ENCODE measurements at places on chromosomes 4 and X.
A peak's percentile ranks its signal among the peaks of the same experiment; 100 is the strongest.

DNA sequence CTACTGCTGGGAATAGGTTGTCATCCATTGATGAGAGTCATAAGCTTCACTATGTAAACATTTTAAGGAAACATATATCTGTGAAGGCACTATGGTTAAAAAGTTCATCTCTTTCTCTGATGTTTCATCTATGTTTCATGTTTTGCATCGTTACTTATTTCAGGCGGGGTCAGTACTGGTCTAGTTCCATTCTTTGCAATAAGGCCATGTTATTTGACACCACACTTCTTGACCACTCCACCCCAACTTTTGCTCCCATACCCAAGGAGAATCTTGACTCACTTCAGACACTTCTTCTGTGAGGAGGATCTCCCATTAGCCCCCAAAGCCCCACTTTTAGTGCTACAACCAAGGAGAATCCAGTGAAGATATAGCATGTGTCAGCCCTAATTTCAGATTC, 119.4 kb downstream of the GRIA3 start:
- DNase-seq: no peak

DNA sequence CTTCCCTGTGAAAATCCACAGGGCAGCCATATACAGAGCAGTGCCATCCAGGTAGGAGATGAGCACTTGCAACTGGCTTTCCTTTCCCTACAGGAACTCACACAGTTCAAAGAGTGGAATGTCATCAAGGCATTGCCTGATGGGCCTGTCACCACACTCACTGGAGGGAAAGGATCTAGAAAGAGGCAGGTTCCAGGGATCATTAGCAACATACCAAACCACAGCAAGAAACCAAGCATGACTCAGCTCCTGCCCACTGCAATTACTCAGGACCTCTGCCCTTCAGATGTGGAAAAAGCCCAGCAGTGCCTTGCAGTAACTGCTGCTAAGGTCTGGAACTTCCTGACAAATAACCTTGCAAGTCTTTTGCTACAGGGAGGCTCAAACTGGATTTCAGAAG, 101.2 kb downstream of the ZNF674 start:
- no peak for DNase-seq

DNA sequence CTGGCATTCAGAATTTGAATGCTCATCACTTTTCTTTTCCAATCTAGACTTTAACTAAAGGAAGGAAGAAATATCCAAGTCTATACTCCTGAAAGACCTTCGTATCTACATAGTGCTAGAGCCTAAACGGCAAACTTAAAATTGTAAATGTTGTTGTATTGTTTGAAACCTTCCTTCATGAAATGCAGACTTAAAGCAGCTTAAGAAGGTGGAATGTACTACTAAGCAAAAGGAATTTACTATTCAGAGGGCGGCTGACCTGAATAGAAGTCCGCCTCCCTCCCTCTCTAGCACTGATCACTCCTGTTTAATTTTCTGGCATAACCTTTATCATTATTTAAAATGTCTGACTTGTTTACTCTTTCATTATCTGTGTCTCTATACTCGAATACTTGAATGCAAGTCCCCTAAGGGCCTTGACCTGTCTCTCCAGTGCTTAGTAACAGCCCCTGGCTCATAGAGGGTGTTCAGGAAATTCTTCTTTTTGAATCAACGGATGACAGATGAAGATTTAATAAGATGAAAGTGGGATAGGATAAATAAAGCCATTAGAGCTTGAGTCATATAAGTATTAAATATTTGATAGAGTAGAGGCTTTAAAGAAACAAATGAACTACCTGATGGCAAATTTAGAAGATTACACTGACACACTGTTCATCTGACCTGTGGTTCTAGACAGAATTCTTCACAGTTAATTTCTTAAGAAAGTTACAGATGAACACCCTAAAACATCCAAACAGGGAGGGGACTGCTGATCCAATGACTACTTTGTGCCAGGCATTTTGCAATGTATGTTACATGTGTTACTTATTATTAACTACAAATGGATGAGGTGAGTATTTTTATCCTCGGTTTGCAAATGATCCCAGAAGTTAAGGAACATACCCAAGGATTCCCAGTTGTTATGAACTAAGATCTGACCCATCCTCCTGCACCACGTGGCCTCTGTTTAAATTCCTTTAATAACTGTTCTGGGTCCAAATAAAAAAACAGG, 20.2 kb upstream of the RBPJ start:
- DNase-seq: no peak

- no peak for DNase-seq
These were observed 41.7 kb downstream of the LIN54 start for GRCh38 chr4:82968972-82969371.

DNA sequence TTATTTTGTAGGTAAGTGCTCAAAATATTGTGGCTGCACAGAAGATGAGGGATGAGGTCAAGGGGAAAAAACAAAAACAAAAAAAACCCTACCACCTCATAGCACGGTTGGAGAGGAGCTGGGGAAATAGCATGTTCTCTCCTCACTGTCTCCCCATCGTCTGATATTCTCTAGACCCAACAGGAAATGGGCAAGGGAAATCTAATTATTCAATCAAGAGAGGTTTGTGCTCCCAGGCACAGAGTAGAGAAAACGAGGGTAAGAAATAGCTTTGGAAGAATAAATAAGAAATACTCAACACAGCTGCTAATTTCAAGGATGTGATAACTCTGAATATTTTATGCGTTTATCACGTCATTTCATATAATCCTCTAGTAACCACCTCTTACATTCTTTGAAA, 619.2 kb upstream of the GNPDA2 start:
- no peak for DNase-seq

- DNase-seq: no peak
These were observed 104.0 kb downstream of the PHEX start for GRCh38 chrX:22135994-22136684.

DNA sequence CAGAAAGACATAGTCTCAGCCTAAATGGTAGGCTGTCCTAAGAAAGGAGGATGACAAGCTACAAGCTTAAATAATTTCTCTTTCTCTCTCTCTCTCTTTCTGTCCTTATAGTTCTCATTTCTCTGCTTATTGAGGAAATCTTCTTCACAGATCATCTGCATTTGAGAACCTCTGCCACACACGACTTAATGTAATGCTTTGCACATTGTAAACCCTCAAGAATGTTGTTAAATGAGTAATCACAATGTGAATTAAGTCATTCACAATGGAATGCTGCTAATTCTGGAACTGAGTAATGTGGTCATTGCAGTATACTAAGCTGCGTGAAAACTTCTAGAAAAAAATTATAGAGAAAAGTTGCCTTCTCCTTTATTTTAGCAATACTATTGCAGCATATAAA, 508.9 kb upstream of the FTHL17 start:
- no peak for DNase-seq

GRCh38 chrX:7072856-7073255, 74.7 kb upstream of the STS start:
- no peak for DNase-seq

GRCh38 chrX:44280116-44280515, 63.4 kb downstream of the EFHC2 start:
- no peak for DNase-seq

GRCh38 chr4:172787111-172787510, 381.5 kb upstream of the GALNT7 start:
- DNase-seq: no peak

DNA sequence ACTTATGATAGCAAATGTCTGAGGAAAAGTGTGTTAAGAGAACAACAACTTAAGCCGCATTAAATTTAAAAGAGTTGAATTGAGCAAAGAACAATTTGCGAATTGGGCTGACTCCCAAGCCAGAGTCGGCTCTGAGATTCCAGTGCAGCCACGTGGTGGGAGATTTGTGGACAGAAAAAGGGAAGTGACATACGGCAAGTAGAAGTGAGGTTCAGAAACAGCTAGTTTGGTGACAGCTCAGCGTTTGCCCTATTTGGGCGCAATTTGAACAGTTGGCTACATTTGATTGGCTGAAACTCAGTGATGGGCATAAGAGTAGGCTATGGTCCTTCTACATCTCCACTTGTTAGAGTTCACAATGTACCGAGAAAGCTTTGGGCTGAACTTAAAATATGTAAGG, 124.0 kb downstream of the PRKX start:
- DNase-seq: no peak

- no peak for DNase-seq
These were observed 428 bp downstream of the ADAD1 start for GRCh38 chr4:122379239-122379638.

GRCh38 chrX:134542485-134542884, 82.5 kb downstream of the HPRT1 start:
- DNase-seq: no peak

GRCh38 chr4:82559735-82560120, 2.1 kb downstream of the TMEM150C start:
- DNase-seq: no peak

- DNase-seq: no peak
These were observed 74.0 kb downstream of the ATG4A start for GRCh38 chrX:108165383-108166111.

- DNase-seq: no peak
These were observed 10.7 kb upstream of the CXCL8 start for GRCh38 chr4:73729534-73730165.

GRCh38 chr4:26028793-26029567, 115.0 kb downstream of the SMIM20 start:
- DNase-seq: peak; percentile 54

GRCh38 chr4:143357161-143357845, 20.6 kb downstream of the GAB1 start:
- DNase-seq: no peak

DNA sequence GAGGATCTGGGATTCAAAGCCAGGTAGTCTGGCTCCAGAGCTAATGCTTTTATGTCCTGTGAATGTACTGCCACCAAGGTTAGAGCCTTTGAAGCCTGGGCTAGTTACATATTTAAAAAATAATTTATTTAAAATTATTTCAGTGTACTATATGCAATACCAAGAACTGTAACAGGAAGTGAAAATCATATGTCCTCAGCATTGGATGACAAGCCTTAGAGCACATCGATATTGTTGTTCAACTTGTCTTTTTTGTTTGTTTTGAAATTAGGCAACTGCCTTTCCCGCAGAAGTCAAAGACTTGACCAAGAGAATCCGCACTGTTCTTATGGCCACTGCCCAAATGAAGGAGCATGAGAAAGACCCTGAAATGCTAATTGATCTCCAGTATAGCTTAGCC, 73.1 kb upstream of the IL13RA1 start:
- no peak for DNase-seq

DNA sequence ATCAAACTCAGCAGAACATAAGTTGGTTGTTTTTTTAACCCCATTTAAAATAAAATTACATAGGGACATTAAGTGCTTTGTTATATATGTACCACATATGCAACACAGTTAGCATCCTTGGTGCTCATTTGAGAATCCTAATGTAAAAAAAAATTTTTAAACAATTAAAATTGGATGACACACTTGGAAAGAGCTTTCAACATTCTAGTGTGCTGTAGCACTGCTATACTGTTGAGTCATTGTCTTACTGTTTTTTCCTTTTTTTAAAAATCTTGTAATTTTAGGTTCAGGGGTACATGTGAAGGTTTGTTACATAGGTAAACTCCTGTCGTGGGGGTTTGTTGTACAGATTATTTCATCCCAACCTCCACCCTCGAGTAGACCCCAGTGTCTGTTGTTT, 12.8 kb downstream of the THAP9 start:
- no peak for DNase-seq

- DNase-seq: no peak
These were observed 53.5 kb upstream of the TBC1D9 start for GRCh38 chr4:140809676-140810075.

GRCh38 chr4:155602351-155603140, 64.1 kb upstream of the GUCY1A1 start:
- DNase-seq: no peak

GRCh38 chr4:67539830-67540229, 5.5 kb downstream of the CENPC start:
- no peak for DNase-seq

- no peak for DNase-seq
These were observed 71.5 kb upstream of the PAGE3 start for GRCh38 chrX:55336176-55336575.

DNA sequence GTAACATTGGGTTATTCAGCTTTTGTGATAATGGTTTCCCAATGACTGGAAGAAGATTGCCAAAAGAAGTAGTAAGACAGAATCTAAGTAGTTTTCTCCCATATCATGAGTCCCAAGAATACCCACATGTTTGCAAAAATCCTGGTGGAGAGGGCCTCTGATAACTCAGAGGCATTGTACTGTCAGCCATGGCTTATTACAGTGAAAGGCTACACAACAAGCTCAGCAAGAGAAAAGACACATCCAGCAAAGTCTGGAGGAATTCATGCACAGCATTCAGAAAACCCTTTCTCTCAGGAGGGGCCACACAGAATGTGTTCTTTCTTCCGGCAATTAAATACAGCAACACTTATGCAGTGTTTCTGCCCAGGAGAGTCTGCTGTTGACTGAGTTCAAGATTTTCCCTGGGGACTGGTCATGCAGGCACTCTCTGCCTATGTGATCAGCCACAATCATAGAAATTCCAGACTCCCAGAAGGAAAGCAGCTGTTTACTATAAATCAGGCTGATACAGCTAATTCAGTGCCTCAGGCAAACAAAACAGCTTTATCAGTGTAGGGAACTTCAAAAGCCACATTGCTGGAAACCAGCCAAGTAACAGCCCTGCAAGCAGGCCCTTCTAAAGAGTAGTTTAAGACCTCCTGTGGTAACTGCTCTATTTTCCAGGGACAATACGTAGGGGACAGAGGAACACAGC, 937.1 kb downstream of the CCSER1 start:
- no peak for DNase-seq

- no peak for DNase-seq
These were observed 86.9 kb upstream of the NEIL3 start for GRCh38 chr4:177222781-177223180.

DNA sequence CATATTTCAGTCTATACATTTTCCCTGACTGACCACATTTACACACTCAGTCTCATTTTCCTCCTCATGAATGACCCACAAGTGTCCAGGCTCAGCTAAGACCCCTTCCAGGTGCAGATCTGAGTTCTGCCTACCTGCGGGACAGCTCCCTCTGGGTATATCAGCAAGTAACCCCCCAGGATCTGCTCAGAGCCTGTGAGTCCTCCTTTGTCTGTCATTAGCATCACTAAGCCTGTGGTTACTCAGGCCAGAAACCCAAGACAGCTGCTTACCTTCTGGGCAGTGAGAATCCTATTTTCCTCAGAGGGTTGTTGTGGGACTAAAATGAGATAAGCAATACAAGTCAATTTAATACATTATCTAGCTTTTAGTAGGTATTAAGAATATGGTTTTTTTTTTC, 487.6 kb upstream of the BOD1L1 start:
- no peak for DNase-seq

GRCh38 chrX:18973527-18974192, 10.3 kb downstream of the PHKA2 start:
- no peak for DNase-seq

GRCh38 chr4:1171311-1172227, 814 bp downstream of the SPON2 start:
- DNase-seq: peak; percentile 49

- no peak for DNase-seq
These were observed 81.0 kb downstream of the PCDH18 start for GRCh38 chr4:137451172-137451825.

- no peak for DNase-seq
These were observed 91.9 kb upstream of the PPP1R2C start for GRCh38 chrX:42869659-42870476.

- DNase-seq: no peak
These were observed 7.0 kb downstream of the SMIM14 start for GRCh38 chr4:39631700-39632079.

GRCh38 chr4:133638751-133639150, 489.7 kb downstream of the PCDH10 start:
- no peak for DNase-seq

- DNase-seq: no peak
These were observed 94.3 kb downstream of the GPRIN3 start for GRCh38 chr4:89213382-89213701.
